ENCODE measurements at places on chromosomes 16 and 17.
A peak's percentile ranks its signal among the peaks of the same experiment; 100 is the strongest.

GRCh38 chr16:63361032-63361624 lies 1324.9 kb upstream of the CDH8 start:
- DNase-seq: no peak

DNA sequence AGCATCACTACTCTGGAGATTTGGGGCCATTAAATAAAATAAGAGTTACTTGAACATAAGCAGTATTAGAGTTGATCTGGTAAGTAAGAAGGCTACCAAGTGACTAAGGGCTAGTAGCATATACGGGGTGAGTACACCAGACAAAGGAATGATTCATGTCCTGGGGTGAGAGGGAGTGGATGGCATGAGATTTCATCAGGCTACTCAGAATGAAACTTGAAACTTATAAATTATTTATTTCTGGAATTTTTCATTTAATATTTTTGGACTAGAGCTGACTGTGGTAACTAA lies 2.3 kb downstream of the SLFN5 start:
- no peak for DNase-seq

- no peak for DNase-seq
Measured at GRCh38 chr16:53955221-53955875, 251.4 kb downstream of the FTO start.

DNA sequence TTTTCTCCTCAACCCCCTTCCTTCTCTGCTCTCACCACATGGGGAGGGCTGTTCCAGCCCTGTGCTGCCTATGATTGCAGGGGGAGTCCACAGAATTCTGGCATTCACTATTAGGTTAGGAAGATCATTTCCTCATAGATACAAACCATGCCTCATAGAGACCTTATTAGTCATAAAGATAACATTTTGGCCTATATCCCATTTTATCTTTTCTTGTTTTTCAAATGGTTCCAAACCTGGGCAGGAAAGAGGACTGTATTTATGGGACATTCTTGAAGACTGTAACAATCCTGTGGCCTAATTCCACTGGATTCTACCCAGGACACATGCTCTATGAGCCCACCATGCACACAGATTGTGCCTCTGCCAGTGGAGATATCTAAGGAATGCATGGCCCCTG lies 51.7 kb downstream of the ASIC2 start:
- DNase-seq: no peak

- DNase-seq: peak; percentile 65
Measured at GRCh38 chr17:74730491-74731346, 6.3 kb upstream of the RAB37 start.

DNA sequence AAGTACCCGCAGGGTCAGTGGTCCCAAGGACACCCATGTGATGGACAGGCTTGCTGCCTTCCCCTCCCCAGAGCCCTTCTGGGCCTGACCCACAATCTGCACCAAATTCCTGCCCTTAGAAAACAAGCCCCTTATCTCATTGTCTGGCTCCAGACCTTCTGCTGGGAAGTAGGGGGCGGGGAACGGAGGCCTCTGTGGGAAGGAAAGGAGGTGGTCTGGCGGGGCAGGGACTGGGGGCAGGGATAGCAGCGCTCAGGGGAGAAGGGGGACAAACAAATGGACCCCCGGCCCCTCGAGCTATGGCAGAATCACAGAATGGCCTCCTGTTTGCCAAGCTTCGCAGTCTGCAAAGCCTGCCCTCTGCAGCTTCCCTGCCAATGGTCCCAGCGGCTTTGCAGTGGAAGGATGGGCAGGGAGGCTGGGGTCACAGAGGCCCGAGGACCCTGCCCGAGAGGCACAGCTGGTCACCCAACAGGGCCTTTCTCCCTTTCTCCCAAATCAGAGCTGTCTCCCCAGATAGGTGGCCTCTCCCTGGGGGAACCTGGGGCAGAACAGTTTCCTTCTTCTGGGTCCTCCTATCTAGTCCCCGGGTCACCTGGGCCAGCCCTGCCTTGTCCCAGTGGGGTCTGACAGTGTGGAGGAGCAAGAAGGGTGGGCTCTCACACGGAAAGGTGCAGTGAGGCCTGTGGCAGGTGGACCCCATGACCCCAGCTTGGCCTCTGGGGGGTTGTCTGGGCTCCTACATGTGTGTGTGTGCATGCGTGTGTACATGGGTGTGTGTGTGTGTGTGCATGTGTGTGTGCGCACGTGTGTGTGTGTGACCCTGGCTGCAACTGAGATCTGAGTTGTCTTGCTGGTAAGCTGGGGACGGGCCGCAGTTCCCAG lies 25.5 kb downstream of the TMEM235 start:
- DNase-seq: no peak

DNA sequence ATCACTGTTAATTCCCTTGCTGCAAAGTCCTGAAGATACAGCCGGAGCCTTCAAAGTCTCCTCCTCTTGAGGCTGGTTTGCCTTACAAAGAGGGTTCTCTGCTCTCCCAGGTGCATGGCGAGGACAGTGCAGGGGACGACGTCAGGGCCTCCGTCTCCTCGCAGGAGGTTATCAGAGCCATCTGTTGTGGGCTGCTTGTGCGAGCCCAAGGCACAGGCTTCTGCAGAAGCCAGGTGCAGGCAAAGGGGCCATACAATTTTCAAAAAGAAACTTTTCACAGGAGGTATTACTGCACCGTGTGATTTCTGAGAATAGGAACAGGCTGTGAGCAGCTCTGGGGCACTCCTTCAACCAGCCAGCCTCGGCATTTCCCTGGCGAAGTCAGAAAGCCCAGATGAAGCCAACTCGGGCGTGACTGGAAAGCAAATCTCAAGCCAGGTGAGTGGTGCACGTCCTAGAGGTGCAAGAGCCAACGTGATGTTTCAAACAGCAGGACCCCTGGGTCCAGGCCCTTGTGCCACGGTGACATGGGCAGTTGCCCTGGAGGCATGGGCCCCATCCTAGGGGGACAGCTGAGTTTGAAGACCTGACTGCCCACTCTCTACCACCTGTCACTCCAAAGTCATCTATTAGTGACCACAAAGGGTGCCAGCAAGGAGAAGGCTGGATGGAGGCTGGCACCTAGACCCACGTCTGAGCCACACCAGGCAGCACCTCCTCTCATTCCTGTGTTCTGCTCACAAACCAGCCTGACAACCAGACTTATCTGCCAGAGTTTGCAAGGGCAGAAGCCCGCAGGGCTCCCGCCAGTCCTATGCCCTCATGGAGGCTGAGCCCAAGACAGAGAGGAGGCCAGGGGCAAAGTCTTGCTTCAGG lies 68.6 kb downstream of the SMPD3 start:
- peak; percentile 54 for DNase-seq

- no peak for DNase-seq
Measured at GRCh38 chr16:50102051-50102746, 36.4 kb downstream of the HEATR3 start.

DNA sequence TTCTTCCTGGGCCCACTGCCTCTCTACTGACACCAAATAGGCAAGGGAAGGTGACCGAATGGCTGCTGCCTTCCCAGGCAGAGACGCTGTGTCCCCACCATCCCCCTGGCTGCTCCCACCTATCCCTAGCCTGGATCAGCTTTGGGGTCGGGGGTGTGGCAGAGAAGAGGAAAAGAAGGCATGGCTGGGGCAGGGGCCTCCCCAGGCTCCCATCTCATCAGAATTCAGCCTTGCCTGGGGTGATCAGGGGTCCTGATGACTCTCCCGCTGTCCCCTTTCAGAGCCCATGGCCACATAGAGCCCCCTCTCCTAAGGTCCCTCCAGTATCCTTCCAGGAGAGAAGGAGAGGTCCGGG lies 665 bp downstream of the PLXDC1 start:
- no peak for DNase-seq

- DNase-seq: no peak
Measured at GRCh38 chr16:55248058-55248457, 75.9 kb upstream of the IRX6 start.

- DNase-seq: no peak
Measured at GRCh38 chr16:6229186-6229585, 1103.5 kb upstream of the RBFOX1 start.

DNA sequence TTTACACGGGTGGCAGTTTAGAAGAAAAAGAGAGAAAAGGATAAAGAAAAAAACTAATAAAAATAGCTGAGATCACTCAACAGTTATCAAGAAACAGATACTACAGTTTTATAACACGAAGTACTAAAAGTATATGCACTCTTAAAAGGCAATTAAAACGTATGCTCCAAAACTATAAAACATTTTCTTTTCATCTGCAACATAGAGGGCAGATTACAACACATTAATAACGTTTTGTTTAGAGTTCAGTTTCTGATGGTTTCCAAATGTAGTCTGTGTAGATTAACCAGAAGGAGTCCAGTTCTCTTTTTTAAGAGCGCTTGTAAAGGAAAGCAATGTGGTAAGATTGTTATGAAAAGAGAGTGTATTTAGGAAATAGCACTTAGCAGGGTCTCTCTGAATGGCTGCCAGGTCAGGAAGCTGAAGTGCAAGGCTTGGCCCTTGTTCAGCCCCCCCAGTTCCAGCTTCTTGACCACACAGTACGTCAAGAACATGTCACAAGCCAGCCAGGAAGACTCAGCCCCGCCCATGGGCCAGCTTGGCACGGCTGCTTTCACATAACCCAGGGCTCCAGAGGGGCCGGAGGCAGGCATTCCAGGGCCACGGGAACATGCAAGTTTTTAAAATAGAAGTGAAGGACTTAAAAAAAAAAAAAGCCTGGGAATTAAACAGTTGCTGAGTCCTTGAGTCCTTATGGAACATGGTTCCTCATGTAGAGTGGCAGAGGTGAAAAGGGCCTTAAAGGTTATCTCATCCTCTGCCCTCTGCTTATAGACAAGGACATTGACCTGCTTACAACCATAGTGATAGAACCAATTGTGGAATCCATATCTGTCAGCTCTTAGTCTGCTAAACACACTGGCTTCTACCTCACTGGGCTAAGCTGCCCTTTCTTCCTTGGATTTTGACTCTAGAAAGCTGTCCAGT lies 147.4 kb upstream of the TBX2 start:
- DNase-seq: no peak
